H1 (cell line): ENCODE measurements at places on chromosomes 4 and X. TPM values are rescaled to one million over a fixed set of nuclear protein-coding genes. Genes with fewer than 3 reads are reported as not detected.

Gene PRDM5
- total RNA-seq = 23.4 and 23.7 TPM in 2 replicates

Gene RIBC1
- total RNA-seq = 0.82 and 0.97 TPM in 2 replicates

Gene PAK3
- 6.4 and 7.2 TPM in 2 replicates for total RNA-seq

Gene ZFP92
- total RNA-seq = 0.41 and 0.46 TPM in 2 replicates

- no peak for DNase-seq
Observed at GRCh38 chrX:46676399-46677356, 82.2 kb downstream of the SLC9A7 start.
